ENCODE measurements at places on chromosomes 12 and 14.

- DNase-seq = no peak
Measured at GRCh38 chr12:104815935-104816334, 142.2 kb downstream of the SLC41A2 start.

DNA sequence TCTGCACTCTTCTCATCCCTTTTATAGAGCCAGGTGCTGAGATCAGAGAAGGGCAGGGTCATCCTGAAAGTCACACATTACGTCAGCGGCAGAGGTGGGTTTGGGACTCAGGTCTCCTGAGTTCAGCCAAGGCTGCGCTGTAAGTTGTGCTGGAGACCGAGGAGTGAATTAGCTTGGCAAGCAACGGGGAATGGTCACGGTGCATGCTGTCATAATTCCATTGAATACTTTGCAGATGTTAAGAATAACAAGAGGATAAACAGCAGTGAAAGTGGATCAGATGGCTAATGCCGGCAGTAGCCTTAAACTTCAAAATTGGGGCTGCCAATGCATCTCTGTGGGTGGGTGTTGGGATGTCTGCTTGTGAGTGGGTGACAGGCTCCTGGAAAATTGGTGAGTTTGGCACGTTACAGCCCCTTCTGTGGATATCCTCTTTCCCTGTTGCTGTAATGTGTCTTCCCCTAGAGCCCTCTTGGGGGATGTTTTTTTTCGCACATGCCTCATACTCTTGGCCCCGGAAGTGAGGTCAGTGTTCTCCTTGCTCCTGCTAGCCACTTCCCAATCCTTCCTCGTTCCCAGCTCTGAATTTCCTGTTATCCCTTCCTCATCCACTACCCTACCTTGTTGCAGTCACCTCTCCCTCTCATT lies 287.1 kb upstream of the SRRM4 start:
- no peak for DNase-seq

DNA sequence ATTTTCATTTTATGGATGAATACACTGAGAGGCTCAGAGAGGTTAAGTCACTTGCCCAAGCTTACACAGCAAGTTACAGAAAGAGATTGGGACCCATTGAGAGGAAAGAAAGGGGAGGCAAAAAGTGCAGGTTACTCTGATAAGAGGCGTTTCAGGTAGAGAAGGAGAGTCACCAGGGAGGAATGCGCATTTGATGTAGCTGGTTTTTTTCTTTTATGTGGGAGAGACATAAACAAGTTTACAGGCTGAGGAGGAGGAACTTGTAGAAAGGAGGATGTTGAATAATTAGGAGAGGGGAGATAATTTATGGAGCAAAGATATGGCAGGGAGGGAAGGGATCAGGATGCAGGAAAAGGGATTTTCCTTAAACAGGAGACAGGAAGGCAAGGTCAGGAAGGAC lies 297.0 kb downstream of the PCNX1 start:
- no peak for DNase-seq

- no peak for DNase-seq
Measured at GRCh38 chr12:39461059-39461458, 18.1 kb upstream of the KIF21A start.

GRCh38 chr14:34619471-34619870 lies 10.5 kb downstream of the SNX6 start:
- no peak for DNase-seq

- no peak for DNase-seq
Measured at GRCh38 chr14:61091657-61092273, 110.7 kb downstream of the SLC38A6 start.

- DNase-seq = no peak
Measured at GRCh38 chr14:75221797-75222196, 45.4 kb upstream of the TMED10 start.

- DNase-seq = no peak
Measured at GRCh38 chr14:54498579-54498978, 9.8 kb upstream of the GMFB start.

DNA sequence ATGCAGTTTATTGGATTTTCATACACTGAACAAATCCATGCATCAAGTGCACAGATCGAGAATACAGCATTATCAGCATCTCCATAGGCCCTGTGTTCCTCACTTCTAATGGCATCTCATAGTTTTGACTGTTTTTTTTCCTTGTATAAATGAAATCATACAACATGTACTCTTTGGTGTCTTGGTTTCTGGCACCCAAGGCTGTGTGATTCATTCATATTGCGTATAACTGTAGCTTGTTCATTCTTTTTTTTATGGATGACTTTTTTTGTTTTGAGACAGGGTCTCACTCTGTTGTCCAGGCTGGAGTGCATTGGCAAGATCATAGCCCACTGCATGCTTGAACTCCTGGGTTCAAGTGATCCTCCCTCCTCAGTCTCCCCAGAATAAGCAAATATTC lies 14.3 kb downstream of the RASSF8 start:
- no peak for DNase-seq

- DNase-seq = no peak
Measured at GRCh38 chr14:80077262-80077661, 134.0 kb downstream of the DIO2 start.

DNA sequence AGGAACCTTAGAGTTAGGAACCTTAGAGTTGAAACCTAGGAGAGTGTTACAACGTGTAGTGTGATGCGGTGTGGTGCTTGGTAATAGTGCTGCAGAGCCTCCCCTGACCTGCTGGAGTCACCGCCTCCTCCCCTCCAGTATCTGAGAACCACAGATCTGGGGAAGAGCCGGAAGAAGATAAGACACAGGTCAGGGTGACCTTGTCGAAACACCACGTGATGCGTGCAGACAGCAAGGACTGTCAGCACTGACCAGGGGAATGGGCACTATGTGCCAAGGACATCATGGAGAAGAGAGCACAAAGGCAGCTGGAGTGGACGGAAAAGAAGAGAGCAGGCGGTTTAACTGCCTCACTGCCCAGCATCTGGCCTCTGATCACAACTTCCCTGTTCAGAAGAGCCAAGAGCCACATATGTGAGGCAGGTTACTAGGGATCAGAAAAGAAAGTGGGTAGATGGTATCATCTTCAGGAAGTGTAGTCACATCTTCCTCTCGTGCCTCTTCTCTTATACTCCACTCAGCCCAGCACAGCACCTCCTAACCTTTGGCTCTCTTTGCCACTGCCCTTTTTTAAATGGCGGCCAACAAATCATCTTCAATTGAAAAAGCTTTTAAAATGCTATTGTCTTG lies 93.7 kb downstream of the TESC start:
- DNase-seq = no peak

- DNase-seq = no peak
Measured at GRCh38 chr12:109573914-109574244, 285 bp downstream of the MVK start.

GRCh38 chr14:29853272-29853671 lies 74.4 kb downstream of the PRKD1 start:
- no peak for DNase-seq

- no peak for DNase-seq
Measured at GRCh38 chr12:120363274-120363855, 5.6 kb downstream of the MSI1 start.

DNA sequence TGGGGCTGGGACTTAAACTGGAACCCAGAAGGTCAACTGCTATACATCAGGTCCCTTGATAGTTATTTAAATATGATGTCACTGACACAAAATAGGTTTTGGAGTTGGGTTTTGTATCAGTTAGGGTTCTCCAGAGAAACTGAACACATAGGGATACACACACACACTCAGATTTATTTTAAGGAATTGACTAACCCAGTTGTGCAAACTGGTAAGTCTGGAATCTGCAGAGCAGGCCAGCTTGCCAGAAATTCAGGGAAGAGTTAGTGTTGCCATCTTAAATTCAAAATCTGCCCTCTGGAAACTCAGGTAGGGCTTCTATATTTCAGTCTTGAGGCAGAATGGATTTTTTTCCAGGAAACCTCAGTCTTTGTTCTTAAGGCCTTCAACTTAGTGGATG lies 36.9 kb downstream of the MAPK1IP1L start:
- no peak for DNase-seq

- DNase-seq = no peak
Measured at GRCh38 chr12:5556033-5556614, 124.2 kb downstream of the NTF3 start.

DNA sequence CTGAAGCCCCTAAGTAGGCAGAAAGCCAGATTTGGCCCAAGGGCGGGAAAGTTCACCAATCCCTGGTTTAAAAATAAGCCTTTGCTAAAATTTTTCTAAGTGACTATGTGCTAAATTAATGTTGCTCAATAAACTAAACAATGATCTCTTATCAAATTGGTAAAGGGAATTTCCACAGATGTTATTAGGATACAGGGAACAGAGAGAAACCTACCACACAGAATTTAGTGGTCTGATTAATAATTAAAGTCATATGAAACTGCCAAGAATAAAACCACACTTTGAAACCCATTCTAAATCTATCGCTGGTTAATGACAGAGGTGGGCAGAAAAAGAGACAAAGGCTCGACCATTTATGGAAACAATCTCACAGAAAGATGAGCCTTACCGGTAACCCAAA lies 22.0 kb downstream of the ANAPC5 start:
- DNase-seq = no peak

- no peak for DNase-seq
Measured at GRCh38 chr14:64114166-64114565, 180.0 kb downstream of the ESR2 start.

DNA sequence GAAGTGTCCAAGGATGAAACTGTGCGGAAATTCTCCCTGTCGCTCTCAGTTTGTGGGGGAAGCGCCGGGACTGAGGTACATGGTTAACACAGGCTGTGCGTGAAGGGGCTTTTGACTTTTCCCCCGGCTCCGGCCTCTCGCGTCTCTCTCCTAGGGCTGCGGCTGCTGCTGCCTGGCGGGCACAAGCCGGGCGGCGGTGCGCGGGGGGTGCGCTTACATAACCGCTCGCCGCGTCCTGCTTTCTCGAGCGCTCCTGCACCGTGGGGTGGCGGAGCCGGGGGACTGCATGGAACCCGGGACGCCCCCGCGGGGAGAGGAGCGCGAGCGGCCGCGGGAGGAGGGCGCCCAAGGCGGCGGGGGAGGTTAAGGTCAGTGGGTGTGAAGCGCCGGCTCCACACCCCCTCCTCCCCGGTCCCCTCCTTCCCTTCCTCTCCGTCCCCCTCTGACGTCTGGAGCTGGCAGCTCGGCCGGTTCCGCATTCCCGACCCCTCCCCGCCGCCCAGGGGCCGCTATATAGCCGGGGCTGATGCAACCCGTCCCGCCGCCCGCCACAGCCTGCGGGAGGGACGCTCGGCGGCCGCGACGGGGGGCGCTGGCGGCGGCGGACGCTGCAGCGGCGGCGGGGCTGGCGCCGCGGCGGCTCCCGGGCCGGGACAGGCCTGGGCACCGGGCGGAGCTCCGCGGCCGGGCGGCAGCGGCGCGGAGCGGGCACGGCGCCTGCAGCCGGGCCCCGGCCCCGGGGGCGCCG lies at the start of gene JDP2:
TSS of gene JDP2 (plus strand) at position 541 of the 748 bp plus-strand sequence. CDS start 9,899 bp downstream, outside the sequence.
- peak; percentile 56 for DNase-seq

DNA sequence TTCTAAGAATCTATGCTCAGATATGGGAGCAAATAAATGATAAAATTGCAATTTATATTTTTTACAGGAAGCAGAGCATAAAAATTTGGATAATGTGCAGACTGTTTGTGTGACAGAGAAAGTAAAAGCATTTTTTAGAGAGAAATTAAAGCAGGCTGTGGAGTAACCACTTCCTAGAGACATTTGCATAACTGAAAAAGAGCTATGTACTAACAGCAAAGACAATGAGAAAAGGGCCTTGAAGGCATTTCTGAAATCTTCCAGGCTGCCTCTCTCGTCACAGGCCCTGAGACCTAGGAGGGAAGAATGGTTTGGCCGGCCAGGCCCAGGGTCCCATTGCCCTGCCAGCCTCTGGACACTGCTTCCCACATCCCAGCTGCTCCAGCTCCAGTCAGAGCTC lies 247.2 kb downstream of the ALX1 start:
- DNase-seq = no peak

GRCh38 chr12:6158255-6158654 lies 33.8 kb upstream of the VWF start:
- no peak for DNase-seq

DNA sequence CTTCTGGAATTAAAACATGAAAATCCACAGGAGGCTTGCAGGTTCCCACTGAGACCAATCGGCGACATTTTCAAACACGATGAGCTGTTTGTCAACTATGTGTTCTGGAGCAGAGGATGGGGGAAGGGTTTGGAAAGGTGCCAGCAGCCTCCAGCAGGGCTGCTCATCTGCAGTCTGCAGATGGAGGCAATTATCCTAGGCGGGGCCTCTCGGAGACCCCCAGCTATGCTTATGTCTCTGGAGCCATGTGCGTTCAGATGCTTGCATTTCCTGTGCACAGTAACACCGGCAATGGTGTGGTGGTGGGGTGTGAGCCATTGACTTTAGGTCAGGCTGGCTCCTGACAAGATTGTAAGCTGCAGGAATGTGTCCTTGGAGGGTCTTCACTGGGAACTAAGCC lies 51.7 kb downstream of the RPH3A start:
- DNase-seq = no peak

Data from progenitor cell of endocrine pancreas (in vitro differentiated cells).